IMR-90 (cell line): ENCODE measurements at places on chromosomes 5 and 9. TPM values are rescaled to one million over a fixed set of nuclear protein-coding genes. Genes with fewer than 3 reads are reported as not detected.

The OBP2B gene
- not detected in 2 replicates for total RNA-seq

DNA sequence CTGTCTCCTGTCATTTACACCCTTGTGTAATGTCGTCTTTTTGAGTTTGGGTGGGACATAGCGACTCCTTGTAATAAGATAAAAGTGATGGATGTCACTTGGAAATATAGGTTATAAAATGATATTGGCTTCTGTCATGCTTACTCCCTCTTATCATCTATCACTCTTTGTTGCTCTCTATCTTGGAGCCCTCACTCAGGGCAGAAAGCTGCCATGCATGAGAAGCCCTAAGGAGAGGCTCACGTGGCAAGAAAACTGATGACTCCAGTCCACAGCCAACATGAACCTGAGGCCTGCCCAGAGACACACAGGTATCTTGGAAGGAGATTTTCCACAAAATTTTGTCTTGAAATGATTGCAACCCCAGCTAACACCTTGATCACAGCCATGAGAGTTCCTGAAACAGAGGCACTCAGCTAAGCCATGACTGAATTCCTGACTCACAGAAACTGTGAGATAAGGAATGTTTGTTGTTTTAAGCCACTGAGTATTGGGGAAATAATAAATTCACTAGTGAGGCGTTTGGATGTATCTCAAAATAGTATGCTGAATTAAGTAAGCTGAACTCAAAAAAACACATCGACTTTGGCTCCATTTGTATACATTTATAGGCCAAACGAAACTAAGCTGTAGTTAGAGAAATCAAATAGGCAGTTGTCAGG lies 216.7 kb downstream of the CDH18 start:
- DNase-seq = peak; percentile 40

- DNase-seq = peak; percentile 28
Measured at GRCh38 chr9:98117984-98118639, 910 bp downstream of the TRIM14 start.

DNA sequence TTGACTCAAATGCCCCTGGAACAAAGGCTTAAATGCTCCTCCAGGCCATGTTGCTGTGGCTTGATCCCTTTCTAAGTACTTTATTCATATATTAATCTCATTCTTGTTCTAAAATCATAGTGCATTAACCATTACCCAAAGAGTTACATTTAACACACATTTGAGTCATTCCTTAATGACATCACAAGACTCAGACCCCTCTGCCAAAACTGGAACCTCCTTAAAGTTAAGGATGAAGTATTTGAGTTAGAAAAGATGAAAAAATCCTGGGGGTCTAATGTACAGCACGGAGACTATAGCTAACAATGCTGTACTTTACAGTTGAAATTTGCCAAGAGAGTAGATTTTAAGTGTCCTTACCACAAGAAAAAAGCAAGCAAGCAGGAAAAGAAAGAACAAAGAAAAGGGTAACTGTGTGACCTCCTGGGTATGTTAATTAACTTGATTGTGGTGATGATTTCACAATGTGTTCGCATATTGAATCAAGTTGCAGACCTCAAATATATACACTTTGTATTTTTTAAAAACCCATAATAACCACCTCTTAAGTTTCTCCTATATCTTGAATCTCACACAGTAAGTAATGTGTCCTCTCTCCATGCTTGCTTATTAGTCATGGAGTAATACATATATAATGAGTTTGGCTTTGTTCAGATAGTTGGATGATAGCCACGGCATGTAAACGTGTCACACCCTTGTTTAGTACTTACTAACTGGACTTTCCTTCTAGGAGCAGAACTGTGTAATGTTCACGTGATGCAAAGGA lies 376.9 kb downstream of the SEMA5A start:
- DNase-seq = peak; percentile 25
